Activated T-helper 1 cell treated with anti-CD3 and anti-CD28 coated beads, Interleukin-2, amount 50 U/mL, for 16 hours (primary cell): ENCODE measurements at places on chromosomes 1 and 21.

DNA sequence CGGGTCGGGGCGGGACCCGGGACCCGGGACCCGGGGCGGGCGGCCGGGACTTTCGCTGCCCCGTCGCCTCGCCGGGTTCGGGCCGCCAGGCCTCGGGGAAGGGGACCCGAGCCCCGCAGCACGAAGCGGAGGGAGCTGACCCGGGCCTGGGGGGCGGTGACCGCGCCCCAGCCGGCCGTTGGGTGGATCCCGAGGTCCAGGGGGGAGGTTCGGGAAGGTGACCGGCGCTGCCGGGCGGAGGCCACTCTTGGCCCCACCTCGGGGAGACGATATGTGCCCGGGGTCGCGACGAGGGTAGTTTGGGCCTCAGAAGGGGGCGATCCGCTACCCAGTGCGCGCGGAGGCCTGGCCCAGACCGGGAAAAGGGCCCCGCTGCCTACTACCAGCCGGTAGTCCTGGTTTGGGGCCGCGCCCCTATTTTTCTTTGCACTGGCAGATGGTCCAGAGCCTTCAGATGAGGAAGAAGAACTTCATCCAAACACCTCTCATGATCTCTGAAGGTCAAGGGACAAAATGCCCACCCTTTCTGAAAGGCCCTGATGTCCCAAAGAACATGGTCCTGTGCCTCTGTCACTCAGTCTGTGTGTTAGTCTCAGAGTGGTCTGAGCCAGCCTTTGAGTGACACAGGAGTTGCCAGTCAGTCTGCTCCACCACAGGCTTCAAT lies 766 bp downstream of the AGO4 start:
- DNase-seq, result no peak

DNA sequence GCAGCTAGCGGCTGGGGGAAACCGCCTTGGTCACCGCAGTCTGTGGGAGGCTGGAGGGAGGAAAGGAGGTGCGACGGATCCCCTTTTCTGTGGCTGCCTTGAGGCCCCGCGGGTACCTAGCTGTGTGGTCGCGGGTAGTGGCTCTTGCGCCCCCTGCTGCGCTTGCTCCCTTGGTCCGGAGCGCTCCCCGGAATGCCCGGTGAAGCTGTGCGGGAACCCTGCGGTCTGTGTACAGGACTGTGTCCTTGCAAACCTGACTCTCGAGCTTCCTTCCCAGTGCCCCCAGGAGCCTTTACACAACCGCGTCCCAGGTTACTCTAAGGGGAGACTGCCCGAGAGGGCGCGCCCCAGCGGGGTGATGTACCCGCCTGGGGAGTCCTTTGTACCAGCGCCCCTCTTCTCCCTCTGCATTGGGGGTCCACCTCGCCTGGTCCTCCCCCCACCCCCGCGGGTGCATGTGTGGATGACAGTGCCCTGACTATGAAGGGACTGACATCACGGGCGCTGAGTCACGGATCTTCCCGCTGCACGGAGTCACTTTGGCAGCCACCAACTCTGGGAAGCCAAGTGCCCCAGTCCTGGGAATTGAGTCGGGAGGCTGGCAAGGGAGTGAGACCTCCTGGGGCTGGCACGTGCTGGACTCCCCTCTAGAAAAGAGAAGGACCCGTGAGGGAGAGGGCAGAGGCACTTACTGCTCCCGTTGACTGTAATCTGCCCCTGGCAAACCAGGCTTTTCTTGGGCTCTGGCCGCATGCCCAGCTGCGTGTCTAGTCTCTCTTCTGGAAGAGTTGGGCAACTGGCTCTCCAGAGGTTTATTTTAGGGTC lies 816 bp downstream of the IL6R start:
- DNase-seq, result peak; percentile 46

DNA sequence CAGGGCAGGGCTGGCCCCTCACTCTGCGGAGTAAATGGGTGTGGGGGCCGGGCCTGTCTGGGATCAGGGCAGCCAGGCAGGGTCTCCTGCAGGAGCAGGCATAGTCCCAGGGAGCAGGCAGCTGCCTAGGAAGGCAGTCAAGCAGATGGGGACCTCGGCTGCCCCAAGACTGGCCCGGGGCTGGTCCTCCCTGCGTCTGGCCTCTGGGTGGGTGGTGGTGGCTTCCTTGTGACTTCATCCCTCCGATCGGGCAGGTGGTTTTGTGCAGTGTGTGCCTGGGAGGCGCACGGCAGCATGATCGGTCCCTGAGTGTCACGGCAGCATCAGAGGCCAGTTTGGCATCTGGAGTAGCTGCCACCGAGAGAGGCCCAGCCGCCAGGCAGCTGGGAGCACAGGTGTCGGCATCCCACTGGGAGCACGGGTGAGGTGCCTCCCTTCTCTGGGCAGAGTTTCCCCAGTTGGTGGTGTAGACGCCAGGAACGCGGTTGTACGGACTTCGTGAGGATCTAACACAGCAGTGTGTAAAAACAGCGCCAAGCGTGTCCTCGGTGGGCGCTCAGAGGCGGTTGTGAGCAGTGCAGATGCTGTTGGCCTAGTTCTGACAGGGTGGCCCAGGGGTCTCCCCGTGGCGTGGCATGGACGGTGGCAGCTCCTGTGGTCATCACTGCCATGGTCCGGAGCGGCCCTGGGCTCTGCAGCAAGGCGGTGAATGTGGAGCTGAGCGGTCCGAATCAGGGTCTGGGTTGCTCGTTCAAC lies 45.9 kb downstream of the PRKCZ start:
- DNase-seq, result no peak

DNA sequence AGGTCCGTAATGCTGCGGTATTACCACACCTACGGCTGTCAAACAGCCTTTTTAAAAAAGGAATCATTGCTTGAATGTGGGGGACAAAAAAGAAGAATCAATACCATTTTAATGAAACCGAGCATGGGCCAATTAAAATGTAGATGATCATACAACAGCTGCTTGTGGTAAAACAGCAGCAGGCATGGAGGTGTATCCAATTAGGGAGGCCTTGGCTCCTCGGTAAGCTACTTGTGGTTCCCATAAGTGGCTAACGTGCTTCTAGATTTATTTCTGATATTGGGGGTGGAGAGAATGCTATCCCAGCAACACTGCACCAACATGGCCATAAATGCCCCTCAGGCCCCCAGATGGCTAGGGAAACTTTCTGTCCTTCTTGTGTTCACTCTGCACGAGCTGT lies 1.8 kb downstream of the PTPN14 start:
- DNase-seq, result no peak

DNA sequence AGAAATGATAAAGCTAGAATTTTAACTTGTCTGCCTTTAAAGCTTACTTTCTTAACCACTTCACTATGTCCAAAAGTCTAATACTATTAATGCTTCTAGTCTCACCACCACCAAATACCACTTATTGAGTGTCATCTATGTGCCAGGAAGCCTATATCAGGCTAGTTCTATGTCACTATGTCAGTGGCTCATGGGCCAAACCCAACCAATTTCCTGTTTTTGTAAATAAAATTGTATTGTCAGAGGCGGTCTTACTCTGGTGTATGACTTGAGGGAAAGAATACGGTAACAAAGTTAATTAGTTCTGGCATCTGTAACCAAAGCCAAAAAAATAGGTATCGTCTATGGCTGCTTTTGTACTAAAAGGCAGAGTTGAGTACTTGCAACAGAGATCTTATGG lies 14.8 kb downstream of the F5 start:
- no peak for DNase-seq

DNA sequence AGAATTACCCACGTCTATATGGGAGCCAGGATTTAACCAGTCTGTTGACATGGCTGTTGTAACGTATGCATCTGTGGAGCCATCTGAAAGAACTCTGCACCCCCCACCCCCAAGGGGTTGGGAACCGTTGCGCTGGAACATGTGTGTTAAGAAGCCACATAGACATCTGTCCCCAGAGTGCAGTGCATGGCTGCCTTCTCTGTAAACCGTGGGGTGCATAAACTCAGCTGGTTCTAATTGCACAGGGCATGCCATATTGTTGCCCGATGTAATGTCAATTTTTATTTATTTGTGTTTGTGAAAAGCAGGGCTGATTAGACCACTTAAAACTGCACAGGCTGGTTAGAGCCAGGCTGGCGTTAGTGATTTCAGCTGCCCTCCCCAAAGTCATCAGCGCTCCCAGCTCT lies 70.1 kb upstream of the ROR1 start:
- DNase-seq, result no peak

DNA sequence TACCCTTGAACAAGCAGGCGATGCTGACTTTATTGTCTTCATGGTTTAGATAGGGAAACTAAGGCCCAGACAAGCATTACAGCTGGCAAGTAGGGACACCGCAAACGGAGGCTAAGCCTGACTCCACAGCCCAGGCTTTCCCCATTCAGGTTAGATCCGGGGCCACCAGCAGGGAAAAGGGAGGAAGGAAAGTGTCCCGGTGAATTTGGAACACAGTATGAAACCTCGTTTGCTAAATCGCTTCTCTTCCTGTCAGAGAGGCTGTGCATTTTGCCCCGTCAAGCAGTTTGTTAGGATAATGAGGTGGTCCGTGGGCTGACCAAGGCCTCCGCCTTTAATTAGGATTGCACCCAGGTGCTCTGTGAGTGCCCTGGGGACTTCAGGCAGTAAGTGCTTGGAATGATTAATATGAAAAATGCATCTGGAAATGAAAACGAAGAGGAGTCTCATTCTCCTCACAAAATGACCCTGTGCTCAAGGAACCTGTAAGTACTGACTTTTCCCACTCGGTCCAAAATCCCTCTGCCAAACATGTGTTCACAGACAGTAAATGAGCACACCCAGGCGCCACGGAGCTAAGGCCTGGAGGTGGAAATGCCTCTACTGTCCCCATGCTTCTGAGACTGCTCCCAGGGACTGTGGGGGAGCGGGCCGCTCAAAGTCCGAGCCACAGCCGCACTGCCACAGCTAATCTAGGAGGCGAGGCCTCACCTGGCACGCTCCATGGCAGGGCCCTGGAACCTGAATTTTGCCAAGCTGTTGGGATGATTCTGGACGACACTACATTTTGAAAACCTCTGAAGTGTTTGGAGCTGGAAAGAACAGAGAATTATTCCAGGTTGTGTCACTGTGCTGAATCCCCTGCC lies 234.1 kb downstream of the SDCCAG8 start:
- DNase-seq, result no peak

DNA sequence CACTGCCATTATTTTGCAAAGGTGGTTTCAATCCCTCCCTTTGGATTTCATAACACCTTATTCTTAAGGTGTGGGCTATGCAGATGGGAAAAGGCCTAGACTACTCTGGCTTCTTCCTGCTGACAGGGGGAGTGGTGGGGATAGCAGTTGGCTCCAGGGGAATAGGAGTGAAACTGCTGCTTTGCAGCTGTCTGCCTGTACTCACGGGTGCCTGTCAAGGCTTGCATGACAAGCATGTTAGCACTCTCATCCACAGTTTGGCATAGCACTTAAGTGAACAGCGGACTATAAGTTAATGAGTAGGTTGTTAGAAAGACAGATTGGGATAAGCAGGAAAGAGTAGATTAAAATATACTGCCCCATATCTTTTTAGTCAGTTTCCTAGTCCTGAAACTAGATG lies 287.5 kb upstream of the DAB1 start:
- no peak for DNase-seq

GRCh38 chr1:156926175-156926574 lies 5.7 kb downstream of the LRRC71 start:
- no peak for DNase-seq

- DNase-seq, result no peak
Measured at GRCh38 chr1:67749844-67750690, 65.1 kb downstream of the GADD45A start.

DNA sequence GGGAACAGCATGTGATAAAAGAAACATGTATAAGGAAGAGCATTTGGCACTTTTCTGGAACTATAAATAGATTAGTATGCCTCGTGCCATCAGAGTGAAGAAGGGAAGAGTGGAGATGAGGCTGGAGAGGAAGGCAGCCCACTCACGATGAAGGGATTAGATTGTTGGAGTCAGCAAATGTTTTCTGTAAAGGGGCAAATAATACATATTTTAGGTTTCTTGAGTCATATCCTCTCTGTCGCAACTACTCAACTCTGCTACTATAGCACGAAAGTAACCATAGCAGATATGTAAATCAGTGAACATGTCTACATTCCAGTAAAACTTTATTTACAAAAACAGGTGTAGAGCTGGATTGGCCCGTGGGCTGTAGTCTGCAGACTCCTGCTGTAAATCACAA lies 147.8 kb downstream of the TENT5C start:
- DNase-seq, result no peak

DNA sequence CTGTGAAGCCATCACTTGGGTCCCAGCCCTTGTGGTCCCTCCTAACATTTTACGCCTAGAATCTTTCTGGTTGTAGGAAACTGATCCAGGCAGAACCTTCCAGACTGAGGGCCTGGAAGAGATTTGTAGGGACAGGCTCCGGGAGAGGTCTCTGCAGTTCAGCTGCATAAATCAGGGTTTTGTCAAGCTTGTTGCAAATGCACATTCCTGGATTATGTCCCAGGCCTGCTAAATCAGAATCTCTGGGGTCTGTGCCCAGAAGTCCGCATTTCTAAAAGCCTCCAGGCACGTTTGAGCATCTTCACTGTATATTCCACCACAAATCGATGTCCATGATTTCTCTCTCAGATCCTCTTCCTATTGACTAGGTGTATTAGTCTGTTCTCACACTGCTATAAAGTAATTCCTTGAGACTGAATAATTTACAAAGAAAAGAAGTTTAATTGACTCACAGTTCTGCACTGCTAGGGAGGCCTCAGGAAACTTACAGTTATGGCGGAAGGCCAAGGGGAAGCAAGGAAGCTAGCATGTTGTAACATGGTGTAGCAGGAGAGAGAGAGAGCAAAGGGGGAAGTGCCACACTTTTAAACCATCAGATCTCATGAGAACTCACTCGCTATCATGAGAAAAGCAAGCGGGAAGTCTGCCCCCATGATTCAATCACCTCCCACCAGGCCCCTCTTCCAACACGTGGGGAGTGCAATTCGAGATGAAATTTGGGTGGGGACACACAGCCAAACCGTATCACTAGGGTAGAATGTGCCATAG lies 1.2 kb upstream of the FHAD1 start:
- DNase-seq, result no peak

- no peak for DNase-seq
Measured at GRCh38 chr1:111577814-111578213, 41.8 kb upstream of the RAP1A start.

DNA sequence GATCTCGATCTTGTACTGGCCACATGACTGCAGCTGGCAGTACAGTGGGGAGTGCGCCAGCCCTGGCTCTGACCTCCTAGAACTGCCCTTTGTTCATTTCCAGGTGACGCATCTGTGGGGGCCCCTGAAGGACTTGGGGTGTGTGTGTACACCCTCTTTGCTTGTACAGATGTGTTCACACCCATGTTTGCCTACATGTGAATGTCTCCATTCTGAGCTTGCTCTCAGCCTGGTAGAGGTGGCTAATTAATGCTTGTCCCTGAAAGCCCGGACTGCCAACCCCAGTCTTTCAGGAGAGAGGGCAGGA lies 19.8 kb downstream of the TNFRSF1B start:
- no peak for DNase-seq

DNA sequence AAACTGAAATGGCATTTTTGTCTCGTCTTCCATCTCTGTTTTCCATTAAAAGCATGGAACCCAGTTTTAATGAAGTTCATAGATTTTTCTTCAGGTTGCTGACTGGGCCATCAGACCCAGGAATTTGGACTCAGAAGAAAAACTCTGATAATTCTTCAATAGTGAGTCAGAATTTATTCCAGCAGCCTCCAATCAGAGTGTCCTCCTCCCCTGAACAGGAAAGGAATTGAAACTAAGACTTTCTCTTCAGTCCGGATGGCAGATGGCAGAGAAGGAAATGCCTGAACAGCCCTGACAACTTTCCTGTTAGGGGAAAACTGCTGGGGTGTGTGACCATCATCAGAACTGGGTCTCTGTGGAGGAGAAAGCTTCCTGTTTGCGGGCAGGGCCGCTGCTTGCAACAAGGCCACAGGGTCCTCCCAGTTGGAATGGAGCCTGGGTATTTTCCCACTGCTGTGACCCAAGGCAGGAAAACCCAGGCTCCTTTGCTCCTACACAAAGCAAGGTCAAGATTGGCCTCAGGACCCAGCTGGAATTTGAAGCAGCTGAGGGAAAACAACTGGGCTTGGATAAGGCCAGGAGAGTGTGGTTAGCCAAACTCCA lies 20.7 kb downstream of the CD34 start:
- no peak for DNase-seq
